ENCODE measurements at places on chromosomes 5 and 9. TPM values are rescaled to one million over a fixed set of nuclear protein-coding genes. Genes with fewer than 3 reads are reported as not detected.
A peak's percentile ranks its signal among the peaks of the same experiment; 100 is the strongest.

GRCh38 chr5:174293006-174293405, 247.5 kb downstream of the NSG2 start:
- DNase-seq: no peak

DNA sequence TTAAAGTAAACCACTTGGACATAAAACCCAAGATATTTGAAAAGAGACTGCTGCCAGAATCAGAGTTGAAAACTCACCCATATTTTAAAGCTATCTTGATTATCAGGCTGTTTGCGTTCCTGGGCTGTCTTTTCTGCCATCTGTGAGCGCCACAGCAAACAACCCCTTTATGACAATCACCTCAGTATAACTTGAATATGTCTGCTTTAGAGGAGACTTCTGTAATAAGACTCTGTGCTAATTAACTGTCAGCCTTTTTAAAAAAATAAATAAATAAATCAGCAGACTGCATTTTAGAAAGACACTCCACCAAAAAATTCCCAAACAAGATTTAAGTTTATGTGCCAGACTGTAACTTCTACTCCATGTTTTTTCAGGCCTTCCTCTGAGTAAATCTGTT, 375.7 kb upstream of the CCNH start:
- DNase-seq: no peak

- no peak for DNase-seq
Measured at GRCh38 chr5:72720205-72720604, 96.3 kb upstream of the TNPO1 start.

- no peak for DNase-seq
Measured at GRCh38 chr9:123607479-123607878, 251.5 kb downstream of the CRB2 start.

GRCh38 chr5:129905473-129906176, 1.4 kb downstream of the CHSY3 start:
- peak; percentile 89 for DNase-seq

- no peak for DNase-seq
Measured at GRCh38 chr5:34550247-34550646, 105.9 kb upstream of the RAI14 start.

DNA sequence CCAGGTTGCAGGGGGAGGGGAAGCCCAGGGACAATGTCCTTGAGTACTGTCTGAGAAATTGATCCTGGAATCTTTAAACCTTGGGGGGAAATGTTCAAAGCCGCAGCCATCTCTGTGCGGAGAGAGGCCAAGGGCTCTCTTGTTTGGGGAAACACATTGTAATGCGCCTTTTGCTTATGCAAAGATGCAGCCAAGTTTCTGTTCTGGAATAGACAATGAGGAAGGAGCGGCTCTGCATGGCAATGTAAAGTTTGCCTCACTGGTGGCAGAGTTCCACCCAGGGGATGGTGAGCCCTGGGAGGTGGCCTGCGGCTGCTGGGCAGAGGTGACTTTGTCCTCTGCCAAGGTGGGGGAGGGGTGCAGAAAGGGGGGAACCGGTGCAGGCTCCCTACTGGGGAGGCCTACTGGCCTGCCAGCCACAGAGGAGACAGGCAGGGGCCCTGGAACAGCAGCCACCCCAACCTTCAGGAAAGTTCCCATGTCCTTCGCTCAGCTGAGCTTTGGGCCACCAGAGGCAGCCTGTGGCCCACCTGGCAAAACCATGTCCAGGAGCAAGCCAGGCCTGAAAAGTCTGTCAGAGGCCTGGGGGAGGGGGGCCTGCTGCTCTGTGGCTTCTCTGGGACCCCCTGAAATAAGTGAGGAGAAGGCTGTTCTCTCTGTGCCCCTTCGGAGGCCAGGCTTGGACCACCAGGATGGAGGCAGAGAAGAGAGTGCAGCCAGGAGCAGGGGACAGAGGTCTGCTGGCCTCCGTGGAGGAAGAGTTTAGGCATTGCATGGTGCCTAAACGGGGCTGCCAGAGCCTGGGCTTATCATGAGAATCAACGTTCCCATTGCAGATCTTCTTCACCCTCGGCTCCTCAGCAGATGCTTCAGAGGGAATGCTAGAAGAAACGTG, 127.8 kb downstream of the ZNF354C start:
- DNase-seq: peak; percentile 58

- DNase-seq: peak; percentile 56
Measured at GRCh38 chr9:138052322-138052615, 174.7 kb downstream of the CACNA1B start.

DNA sequence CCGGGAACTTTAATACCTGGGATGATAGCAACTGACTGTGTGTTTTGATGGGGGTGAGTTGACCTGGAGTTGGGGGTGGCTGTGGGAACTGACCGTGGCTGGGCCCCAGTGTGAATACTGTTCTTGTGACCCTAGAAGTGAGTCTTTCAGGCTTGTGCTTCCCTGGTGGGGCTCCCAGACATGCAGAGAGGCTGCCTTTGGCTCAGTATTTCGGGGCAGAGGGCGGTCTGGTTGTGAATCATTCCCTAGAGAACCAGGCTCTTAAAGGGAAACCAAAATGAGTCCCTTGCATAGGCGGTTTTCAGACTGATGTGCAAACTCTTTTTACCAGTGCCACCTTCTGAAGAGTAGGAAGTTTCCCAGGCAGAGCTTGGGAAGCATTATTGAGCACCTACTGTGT, 132.1 kb downstream of the MACROH2A1 start:
- no peak for DNase-seq

GRCh38 chr5:154654486-154655371, 100.4 kb upstream of the LARP1 start:
- peak; percentile 15 for DNase-seq

The DBH gene
- total RNA-seq: not detected

The PCAT7 gene
- total RNA-seq: 10.2 TPM

The PDE4D gene
- 23.9 TPM for total RNA-seq

The ORM2 gene
- total RNA-seq: not detected

The GNA14 gene
- total RNA-seq: not detected

The GEMIN5 gene
- total RNA-seq: 19.2 TPM
